ENCODE measurements at places on chromosomes 5 and 9. TPM values are rescaled to one million over a fixed set of nuclear protein-coding genes. Genes with fewer than 3 reads are reported as not detected.

ENTREP1 gene
- 10.9 TPM for total RNA-seq

FAXDC2 gene
- total RNA-seq = 8.0 TPM

CD72 gene
- total RNA-seq = 3.3 TPM

GMCL2 gene
- not detected for total RNA-seq

CD274 gene
- 1.6 TPM for total RNA-seq
